Naive thymus-derived CD8-positive, alpha-beta T cell (primary cell): ENCODE measurements at places on chromosomes 11 and 22.

GRCh38 chr11:45332276-45332934 is 46.3 kb upstream of the SYT13 start:
- peak; percentile 18 for DNase-seq

DNA sequence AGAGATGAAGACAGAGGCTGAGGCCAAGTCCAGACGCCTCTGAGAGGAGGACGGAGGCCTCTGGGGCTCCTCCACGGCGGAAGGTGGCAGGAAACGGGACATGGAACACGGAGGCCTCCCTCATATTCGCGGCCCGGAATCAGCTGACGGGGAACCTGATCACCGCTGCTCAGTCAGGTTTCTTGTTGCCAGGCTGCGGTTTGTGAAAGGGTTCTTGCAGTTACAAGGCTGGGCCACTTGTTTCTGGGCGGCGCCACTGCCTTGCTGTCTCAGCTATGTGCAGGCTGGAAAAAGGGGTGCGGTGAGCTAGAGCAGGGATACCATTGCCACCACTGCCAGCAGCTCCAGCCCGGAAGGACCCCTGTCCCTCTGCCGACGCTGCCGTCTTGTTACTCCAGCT is 10.0 kb upstream of the MMP1 start:
- DNase-seq, result no peak

DNA sequence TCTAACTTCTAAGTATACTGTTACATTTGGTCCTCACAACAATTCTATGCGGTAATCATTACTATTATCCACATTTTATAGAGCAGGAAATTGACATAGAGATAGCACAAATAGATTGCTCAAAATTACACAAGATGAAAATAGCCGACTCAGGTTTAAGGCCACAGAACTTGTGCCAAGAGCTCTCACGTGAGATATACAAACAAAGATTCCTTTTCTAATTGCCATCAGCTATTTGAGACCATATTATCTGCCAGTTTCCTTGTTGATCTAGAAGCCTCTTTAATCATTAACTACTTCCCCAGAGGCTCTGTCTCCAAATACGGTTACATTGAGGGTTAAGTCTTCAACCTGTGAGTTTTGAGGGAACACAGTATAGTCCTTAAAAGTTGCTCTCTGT is 61.0 kb upstream of the GLYATL1B start:
- no peak for DNase-seq

DNA sequence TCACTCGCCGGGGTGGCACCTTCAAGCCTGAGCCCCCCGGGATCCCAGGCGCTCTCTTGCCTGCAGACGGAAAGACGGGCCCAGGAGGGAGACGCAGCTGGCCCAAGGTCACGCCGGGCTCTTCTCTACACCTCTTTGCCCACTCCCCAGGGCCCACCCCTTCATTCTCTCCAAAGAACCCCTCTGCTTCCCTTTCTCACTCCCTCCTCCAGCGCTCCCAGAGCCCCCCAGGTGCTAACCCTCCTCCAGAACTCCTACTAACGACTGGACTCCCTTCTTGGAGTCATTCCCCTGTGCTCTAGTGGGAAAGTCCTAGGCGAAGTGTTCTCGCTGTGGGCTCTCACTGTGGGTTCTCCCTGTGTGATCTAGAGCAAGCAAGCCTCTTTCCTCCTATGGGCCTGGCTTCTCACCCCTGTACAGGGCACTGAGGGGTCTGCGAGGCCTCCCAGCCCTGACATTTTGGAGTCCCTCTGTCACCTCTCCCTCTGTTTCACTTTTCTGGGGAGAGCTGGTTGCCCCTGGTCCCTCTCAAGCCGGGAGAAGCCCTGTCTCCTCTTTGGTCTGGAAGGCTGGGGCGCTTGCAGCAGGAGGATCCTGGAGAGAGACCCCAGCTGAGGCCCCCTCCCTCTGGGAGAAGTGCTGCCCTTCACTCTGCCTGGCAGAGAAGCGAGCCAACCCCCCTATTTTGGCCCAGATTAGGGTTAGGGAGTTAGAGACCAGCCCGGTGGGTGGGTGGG is 858 bp downstream of the OAF start:
- no peak for DNase-seq

- DNase-seq, result no peak
Observed at GRCh38 chr11:103690356-103690755, 346.1 kb upstream of the DDI1 start.

DNA sequence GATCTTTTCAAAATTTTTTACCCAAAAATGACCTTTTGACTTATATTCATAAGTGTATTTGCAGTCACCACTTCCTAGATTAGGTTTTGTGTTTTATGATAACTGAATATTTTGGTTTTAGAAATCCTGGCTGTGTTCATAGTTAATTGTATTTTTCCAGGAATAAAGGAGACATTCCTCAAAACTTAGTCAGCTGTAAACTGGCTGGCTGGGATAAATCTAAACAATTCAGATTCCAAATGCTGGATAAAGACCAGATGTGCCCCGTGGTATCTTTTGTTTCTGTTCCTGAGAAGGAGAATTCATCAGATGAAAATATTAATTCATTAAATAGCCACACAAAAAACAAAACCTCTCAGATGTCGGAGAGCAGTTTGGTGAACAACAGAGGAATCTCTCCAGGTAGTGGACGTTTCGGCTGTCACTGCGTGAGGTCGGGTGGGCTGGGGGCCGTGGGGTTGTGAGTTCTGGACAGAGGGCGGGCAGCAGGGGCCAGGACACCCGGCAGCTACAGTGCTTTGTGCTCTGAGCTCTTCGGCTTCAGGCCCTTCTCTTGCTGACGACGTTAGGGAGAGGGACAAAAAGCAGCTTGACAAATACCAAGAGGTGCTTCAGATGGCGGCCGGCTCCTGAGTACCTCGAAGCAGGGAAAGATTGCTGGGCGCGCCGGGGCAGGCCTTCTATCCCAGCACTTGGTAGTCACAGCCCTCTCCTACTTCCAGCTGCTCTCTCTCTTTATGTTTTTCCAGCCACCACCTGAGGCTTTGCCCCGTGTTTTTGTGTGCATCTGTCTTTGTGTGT is 24.6 kb downstream of the MOV10L1 start:
- DNase-seq, result no peak

DNA sequence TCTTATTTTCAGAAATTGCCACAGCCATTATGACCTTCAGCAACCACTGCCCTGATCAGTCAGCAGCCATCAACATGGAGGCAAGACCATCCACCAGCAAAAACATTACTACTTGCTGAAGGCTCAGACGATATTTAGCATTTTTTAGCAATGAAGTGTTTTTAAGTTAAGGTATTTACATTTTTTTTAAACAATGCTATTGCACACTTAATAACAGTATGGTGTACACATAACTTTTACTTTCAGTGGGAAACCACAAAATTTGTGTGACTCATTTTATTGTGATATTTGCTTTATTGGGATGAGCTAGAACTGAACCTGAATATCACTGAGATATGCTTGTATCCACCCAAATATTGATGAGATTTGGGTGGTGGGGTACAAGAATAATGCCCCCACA is 110.9 kb downstream of the TSPAN18 start:
- no peak for DNase-seq

- no peak for DNase-seq
Observed at GRCh38 chr11:109785714-109786113, 307.5 kb upstream of the ZC3H12C start.

DNA sequence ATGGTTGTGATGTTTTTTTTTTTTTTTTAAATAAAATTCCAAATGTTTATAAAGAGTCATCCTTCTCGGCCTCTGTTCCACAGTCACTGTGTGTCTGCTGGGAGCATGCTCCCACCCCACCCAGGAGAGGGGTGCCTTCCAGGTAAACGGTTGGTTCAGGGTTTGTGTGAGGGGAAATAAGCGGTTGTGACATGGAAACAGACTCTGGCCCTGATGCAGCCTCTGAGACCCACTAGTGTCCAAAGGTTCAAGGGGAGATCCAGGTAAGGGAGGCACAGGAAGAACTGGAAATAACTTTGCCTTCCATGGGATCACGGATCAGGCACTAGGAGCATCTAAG is 6.0 kb upstream of the GAS2L1 start:
- DNase-seq, result no peak

DNA sequence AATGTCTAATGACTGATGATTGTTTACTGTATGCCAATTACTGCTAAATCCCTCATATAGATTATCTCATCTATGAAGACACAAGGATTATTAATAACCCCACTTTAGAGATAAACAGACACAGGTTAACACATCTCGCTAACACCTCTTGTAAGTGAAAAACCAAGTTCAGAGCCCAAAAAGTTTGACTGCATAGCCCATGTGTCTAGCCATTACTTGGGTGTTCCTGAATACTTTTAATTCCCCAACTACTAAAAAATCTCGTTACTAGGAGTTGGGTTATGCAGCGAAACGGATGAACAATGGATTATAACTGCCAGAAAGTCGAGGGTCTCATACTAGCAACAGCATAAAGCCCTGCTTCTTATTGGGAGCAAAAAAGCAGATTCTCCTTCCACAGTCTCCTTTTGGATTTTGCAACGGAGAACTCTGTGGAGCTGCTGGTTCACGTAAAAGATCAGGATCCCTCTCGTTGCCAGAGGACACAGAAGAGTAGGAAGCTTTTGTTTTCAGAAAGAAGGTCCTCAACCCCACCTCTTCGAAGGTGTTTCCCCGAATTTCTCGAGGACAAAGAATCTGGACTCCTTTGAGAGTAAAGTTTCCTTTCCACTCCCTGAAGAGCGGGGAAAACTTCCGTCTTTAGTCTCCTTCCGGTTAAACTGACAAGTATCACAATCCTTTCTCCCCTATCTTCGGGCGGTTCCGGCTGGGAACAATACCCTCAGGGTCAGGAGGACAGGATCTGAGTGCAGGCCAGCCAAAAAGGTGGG is 979 bp downstream of the ZBED5 start:
- peak; percentile 23 for DNase-seq

GRCh38 chr11:7871056-7871455 is 60.0 kb downstream of the OR10A6 start:
- no peak for DNase-seq

DNA sequence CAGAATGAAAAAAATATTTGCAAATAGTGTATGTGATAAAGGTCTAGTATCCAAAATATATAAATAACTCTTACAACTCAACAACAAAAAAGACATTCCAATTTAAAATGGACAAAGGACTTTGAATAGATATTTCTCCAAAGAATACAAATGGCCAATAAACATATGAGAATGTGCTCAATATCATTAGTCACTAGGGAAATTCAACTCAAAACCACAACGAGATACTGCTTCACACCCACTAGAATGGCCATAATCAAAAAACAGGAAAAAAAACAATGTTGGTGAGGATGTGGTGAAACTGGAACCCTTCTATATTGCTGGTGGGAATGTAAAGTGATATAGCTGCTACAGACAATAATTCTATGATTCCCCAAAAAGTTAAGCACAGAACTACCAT is 38.6 kb upstream of the RPS13 start:
- DNase-seq, result no peak

DNA sequence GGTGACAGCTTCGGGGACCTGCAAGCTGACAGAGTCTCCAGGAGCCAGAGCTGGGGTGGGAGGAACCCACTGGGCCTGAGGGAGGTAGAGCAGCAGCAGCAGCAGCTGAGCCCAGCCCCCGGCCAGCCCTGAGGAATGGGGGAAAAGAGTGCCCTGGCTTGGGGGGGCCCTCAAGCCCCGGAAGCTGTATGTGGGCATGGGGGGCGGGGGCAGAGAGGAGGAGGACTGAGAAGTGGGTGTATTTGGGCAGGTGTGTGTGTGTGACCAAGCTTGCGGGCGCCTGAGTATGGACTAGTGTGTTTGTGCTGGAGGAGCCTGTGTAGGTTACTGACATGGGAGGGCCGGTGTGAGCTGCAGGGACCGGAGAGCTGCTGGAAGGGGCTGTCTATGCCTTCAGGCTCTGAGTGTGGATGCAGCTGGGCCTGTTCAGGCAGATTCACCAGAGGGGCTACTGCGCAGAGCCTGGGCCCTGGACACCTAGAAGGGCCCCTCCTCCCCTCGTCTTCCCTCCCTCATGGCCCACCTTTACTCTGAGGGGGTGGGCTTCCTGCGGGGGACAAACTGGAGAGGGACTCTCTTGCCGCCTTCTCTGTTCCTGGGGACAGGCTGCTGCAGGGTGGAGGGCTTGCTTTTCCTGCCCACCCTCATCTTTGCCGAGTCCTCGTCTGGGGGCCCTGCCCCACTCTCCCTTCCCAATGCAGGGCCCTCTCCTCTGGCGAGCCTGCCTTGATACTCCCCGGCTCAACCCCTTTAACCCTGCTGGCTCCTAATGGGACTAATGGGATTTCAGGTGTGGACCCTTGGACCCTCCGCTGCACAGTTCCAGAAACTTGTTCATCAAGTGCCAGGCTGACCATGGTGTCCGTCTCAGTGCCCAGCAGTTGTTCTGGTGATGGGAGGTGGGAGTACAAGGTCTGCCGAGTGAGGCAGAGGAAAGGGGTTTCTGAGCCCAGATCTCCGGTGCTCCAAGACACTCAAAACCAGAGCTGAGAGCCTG is 28.2 kb downstream of the ST3GAL4 start:
- DNase-seq, result no peak

GRCh38 chr11:47924184-47924691 is 56.1 kb upstream of the PTPRJ start:
- no peak for DNase-seq

- DNase-seq, result no peak
Observed at GRCh38 chr11:14582793-14583192, 60.8 kb upstream of the PDE3B start.

GRCh38 chr22:44298406-44299091 is 14.2 kb downstream of the SHISAL1 start:
- DNase-seq, result no peak

- DNase-seq, result no peak
Observed at GRCh38 chr22:19424186-19424500, 7.4 kb downstream of the HIRA start.

GRCh38 chr11:43689167-43689566 is 8.6 kb downstream of the HSD17B12 start:
- DNase-seq, result no peak

DNA sequence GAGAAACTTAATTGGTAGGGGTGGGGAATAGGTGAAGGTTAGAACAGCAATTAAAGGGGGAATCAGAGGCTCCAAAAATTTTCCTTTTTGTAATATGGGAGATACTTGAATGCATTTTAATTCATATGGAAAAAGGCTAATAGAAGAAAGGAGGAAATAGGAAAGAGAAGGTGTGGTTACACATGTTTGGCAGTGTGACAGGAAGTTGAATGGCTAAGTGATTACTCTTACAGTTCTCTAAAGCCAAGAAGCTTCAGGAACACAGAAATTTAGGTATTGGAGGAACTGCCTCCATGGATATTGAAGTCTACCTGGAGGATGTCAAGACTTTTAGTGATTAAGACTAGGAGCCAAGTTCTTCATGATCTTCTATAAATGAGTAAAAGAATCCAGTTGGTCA is 6.3 kb downstream of the NXPE2 start:
- DNase-seq, result no peak
